SHP77 treated with DMSO at 0.1 percent for 48 hours (cell line): ENCODE measurements at places on chromosomes 2 and 18.
A peak's percentile ranks its signal among the peaks of the same experiment; 100 is the strongest.

- DNase-seq = no peak
These were observed 151.7 kb upstream of the ZNF521 start for GRCh38 chr18:25503567-25504081.

DNA sequence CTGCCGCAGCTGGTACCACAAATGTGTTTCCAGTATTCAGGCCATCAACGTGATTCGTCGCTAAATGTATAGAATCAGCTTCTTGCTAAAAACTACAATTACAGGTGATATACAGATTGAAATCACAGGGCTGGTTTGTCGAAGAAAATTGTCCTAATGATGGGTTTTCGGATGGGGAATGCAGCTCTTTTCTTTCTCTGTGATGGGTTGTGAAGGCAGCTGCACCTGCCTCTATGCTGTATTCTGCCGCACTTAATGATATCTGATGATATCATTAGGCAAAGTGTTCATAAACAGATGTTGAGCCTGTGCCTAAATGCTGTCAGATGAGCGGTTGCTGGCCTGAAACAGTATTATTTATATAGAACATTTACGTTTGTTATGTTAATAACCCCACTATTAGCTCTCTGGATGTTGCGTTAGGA, 218.1 kb downstream of the ARHGAP15 start:
- DNase-seq = no peak

GRCh38 chr2:163717993-163718680, 17.7 kb downstream of the FIGN start:
- DNase-seq = peak; percentile 42

- no peak for DNase-seq
These were observed 36.7 kb downstream of the PRKD3 start for GRCh38 chr2:37287966-37288365.

DNA sequence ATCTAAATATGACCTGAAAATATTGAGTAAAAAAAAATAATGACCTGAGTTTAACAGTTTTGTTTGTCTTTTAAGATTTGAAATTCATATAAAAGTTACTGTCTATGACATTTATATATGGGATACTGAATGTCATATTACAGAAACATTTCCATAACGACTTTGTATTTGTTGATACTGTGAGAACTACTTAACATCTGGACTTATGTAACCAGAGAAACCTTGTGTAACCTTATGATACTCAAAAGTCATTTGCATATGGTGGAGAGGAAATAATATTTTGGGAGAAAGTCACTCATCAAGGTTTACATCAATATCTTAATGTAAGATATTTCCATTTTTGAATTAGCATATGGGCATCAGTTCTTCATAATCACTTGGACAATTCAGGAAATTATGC, 12.6 kb downstream of the MFSD6 start:
- DNase-seq = no peak

DNA sequence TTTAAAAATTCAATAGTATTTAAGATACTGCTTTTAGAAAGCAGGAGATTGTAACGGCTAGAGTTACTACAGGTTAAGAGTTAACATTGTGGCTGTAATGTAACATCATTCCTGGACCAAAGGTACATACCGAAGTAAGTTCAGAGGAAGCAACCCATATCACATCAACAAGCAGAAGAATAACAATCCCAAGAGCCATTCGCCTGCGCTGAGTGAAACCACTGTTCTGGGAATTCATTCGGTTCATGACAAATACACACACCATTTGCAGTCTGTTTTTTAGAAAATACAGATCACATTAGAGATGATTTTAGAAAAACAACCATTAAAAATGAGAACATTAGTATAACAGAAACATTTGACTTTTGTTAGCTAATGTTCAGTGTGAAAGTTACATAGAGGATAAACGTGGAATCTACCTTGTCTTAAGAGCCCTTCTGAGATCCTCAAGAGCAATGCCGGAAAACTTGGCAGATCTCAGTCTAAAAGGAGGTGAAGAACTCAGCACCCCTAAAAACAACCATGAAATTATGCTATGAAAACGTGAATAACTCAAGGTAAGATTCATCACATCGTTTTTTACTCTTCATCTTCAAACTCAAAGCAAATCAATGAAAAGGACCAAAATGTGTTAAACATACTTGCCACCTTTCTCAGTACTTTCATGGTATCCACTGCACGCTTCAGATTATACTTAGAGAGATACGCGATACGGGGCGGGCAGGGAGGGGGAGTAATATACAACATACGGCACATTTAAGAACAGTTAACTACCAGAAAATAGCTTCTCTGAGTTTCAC, 1.2 kb downstream of the SLC35F5 start:
- DNase-seq = no peak

GRCh38 chr18:76398896-76399612, 96.0 kb downstream of the ZNF516 start:
- peak; percentile 29 for DNase-seq
